Putamen (tissue), 1 donor: ENCODE measurements at places on chromosomes 16 and 17.
A peak's percentile ranks its signal among the peaks of the same experiment; 100 is the strongest.

- no peak for DNase-seq
Observed at GRCh38 chr17:50304781-50305404, 30.6 kb downstream of the TMEM92 start.

- no peak for DNase-seq
Observed at GRCh38 chr17:50172130-50172529, 6.3 kb downstream of the SGCA start.

DNA sequence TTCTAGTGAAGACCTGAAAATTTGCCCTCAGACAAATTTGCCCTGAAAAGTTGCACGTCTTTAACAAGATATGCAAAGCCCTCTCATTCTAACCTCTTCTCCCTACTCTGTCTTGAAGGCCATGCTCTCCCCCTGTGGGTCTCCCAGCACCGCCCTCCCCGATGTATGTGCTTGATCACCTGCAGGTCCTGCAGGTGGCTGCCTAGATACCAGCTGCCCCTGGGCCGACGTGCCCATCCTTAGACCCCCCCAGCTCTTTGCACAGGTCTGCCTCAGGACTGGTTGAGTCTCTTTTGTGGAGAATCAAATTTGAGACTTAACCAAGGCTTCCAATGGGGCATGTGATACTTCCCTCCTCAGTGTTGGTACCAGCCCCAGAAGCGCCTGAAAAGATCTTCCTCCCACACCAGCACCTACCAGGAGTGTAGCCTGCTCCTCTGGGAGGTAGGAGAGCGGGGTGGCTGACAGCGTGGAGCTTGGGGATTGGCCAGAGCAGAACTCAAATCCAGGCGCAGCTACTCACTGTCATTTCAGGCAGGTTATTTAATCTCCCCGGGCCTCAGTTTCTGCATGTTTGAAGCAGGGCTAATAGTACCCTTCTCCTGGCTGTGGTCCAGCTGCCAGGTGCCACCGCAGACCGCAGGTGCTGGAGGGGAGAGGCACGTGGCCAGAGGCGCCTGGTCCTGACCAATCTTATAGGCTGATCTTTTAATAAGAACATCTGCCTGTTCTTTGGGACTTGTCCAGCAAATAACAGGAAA lies 4.5 kb upstream of the MRPL38 start:
- DNase-seq, result peak; percentile 83

DNA sequence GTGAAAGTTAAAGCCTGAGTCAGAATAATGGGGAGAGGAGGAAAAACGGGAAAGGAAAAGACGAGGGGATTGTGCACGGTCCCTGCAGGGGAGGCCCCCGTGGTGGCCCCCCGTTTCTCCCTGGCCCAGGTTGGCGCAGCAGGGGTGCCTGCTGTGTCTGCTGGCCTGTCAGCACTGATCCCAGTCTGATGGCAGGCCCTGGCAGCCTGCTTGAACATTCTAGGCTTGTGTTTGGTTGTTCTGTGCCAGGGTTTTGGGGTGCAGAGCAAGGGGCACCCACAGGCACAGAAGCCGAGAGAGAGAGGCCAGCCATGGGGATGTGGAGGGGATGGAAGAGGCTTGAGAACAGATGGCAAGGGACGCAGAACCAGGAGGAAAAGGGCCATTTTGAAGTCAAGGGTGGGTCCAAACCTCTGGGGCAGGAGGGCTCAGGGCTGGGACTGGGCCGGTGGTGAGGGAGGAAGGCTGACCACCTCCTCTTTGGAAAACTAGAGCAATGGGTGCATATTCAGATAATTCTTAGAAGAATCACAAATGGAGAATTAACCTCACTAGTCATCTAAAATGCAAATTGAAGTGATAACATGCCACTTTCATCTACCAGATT lies 35.9 kb downstream of the TBX4 start:
- no peak for DNase-seq

DNA sequence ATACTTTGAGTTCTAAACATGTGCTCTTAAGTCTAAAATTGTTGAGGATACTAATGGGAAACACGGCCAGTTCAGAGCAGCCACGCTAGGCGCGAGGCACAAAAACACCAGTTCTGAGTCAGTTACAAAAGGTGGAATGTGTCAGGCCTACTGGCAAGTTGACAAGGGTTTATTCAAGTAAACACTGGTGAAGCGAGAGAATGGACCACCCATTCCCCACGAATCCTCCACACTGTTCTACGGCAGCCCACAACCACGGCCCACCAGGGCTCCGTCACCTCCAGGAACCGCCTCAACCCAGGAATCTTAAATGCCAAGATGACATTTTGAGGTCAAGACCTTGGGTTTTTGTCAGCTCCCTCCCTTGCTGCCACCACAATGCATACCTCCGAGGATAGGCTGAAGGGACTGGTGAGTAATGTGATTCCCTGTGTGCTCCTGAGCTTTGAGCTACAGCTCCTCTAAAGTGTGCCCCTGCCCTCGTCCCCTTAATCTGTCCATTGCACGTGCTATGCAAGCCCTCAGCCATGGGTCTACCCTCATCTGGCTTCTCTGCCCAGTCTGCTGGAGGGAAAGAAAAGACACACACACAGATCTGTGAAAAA lies 28.5 kb upstream of the TRAP1 start:
- DNase-seq, result no peak

- no peak for DNase-seq
Observed at GRCh38 chr17:6696906-6697305, 16.3 kb downstream of the SLC13A5 start.

DNA sequence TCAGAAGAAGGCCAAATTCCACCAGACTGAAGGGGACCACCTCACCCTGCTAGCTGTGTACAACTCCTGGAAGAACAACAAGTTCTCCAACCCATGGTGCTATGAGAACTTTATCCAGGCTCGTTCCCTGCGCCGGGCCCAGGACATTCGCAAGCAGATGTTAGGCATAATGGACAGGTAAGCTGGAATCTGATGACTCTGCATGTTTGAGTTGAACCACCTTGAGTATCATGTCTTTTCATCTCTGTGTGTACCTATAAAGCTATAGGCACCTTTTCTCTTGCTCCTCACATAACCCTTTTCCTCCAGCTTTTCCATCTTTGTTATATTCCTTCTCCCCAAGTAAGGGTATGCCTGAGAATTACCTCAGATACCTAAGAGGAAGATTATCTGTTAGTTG lies 24.8 kb downstream of the ETV4 start:
- no peak for DNase-seq

DNA sequence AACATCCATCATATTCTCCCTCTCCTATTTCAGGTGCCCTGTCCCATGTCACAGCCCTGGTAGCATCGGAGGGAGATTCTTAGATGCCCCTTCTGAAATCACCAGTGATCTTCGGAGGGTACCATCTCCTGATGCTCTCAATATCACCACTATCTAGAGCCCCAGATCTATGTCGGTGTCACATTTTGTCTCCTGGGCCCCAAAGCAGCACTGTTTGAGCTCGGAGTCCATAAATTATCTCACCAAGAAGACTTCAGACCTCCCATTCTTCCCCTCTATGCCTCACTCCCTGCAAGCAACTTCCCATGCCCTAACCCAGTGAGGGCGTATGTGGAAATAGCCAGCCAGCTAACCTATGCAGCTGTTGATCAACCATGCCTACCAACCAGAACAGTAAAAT lies 51.5 kb upstream of the NLK start:
- no peak for DNase-seq

DNA sequence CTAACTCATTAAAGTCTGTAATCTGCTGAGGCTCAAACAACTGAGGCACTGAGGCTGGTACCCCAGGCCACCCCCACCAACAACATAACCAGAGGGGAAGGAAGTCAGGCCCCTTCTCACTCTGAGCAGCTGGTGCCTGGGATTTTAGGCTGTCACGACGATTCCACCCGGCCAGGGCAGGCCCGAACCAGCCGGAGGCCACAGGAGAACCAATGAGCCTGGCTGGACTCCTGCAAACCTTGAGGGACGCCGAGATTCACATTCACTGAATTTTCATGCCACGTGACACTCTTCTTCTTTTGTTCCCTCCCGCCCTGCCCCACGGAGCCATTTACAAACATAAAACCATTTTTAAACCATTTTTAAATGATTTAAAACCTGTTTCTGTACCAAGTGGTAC lies 48.1 kb downstream of the RPH3AL start:
- DNase-seq, result no peak

GRCh38 chr17:61388561-61389356 lies 10.9 kb upstream of the TBX2 start:
- no peak for DNase-seq

GRCh38 chr17:75480281-75480680 lies 23.8 kb downstream of the TMEM94 start:
- no peak for DNase-seq

GRCh38 chr16:2854700-2855309 lies 3.2 kb downstream of the PRSS22 start:
- DNase-seq, result no peak

- no peak for DNase-seq
Observed at GRCh38 chr17:12040478-12040877, 19.8 kb downstream of the MAP2K4 start.

- DNase-seq, result no peak
Observed at GRCh38 chr16:83300326-83300725, 507.5 kb upstream of the HSBP1 start.

DNA sequence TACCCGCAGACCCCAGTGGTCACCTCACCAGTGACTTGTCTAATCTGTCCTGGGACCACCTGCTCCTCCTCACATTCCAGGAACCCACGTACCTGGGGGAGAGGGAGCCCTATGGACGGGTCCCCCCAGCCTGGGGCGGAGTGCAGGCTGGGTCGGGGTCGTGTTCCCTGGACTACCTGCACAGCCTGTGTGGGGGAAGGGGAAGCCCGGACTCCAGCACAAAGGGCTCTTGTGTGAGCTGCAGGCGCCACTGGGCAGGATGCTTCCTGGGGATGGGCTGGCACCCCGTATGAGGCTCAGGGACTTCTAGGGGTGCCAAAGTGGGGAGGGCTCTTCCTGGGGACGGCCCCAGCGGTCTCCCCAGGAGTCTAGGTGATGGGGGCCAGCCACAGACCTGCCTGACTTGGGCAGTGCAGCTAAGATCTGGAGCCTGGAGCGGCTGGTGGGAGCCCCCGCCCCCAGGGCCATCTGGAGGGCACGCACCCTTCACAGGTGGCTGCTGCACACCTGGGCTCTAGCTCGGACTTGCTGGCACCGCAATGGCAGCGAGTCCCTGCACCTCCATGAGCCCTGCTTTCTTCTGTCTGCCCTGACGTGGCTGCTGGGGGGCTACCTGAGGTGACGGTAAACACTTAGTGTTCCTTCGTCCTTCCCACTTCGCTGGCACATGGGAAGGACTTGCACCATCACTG lies 7.5 kb downstream of the VASN start:
- no peak for DNase-seq

DNA sequence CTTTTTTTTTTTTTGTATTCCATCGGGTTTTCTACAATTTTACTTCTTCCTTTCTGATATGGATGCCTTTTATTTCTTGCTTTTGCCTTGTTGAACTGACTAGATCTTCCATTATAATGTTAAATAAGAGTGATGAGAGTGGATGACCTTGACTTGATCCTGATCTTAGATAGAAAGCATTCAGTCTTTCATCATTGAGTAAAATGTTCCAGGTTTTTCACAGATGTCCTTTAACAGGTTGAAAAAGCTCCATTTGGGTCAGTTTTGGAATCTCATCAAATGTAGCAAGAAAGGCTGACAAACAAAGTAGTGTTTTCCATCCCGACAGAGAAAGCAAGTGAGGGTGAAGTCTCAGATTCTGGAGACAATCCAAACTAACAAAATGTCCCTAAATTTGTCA lies 27.2 kb upstream of the WIPI1 start:
- no peak for DNase-seq

DNA sequence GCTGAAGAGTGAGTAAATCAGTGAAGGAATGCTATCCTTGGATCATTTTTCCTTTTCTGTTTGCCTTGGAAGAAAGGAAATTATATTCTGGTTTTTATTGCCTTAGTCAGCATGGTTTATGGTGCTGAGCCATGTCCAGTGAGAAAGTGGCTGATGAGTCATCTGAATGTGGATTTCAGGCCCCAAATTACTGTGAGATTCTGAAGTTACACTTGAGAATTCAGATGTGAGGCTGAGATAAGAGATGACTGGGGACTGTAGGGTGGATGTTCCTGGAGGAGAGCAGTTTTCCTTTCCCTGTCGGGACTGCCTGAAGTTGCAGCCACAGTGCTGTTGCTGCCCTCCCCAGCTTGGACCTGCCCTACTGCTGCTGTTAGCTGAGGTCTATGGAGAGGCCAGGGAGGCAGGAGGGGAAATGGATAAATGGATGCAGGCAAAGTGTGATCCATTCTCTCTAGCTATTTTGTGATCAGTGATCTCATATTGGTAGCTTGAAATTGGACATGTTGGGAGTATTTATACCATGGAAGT lies 4.2 kb upstream of the MAP3K14 start:
- DNase-seq, result no peak

DNA sequence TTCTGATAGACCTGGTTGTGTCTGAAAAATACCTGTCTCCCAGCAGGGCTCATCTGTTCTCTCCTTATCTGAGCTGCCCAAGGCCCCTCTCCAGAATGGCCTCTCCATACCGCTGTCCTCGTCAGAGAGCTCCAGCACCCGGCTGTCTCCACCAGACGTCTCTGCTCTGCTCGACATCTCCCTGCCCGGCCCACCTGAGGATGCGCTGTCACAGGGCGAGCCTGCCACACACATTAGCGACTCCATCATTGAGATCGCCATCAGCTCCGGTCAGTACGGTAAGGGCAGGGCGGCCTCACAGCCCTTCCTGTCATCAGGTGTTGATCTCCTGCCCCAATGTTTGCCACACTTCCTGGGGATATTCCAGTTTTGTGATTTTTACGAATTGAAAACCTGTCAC lies 10.2 kb upstream of the JPT2 start:
- DNase-seq, result no peak

- DNase-seq, result no peak
Observed at GRCh38 chr17:63946440-63947363, 14.6 kb upstream of the CD79B start.

DNA sequence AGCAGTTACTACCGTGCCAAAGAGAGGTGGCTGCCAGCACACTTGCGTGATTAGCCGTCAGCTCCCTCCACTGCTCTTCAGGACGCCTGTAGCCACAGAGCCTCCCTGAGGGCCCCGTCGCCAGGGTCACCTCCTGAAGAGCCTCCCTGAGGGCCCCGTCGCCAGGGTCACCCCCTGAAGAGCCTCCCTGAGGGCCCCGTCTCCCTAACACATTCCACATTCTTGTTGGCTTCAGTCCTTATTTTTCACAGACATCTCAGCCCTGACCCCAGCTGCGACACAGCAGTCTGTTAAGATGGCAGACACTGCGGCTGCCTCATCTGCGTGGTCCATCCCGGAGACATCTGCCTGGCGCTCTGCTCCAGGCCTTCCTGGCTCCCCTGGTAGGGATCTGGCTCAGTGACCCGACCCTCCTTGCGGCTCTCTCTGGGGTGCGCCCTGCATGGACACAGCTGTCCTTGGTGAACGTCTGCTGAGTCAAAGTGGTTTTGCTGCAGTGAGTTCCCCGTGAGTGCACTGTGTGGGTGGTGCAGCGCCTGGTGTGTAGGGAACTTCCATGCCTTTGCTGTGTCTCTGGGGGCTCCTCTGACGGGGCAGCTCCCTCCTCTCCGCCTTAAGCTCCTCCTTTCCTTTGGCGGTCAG lies 11.4 kb downstream of the ACSF3 start:
- DNase-seq, result no peak

GRCh38 chr17:75927286-75927922 lies 13.4 kb downstream of the FBF1 start:
- no peak for DNase-seq
